ENCODE measurements at places on chromosomes 11 and 22. TPM values are rescaled to one million over a fixed set of nuclear protein-coding genes. Genes with fewer than 3 reads are reported as not detected.

DNA sequence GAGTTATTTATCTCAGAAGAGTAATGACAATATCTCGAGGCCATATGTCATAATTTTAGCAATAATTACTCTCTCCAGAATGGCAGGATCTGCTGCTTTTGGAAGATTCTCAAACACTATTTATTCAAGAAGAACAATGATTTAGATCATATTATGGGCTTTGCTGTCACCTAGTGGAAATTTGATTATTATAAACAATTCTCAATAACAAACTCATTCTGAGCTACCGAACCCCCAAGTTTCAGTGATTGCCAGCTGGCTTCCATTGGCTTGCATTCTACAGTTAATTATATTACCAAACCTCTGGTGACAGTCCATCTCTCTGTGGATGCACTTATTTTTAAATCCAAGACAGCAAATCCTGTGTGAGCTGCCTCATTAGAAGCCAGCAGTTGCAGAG, 27.9 kb upstream of the SLC36A4 start:
- H3K27ac ChIP-seq: no peak overlapping the region
- H3K36me3 ChIP-seq: no peaks in the 10 kb centered on the region
- H3K4me3 ChIP-seq: no peak overlapping the region
- DNase-seq: no peak

DNA sequence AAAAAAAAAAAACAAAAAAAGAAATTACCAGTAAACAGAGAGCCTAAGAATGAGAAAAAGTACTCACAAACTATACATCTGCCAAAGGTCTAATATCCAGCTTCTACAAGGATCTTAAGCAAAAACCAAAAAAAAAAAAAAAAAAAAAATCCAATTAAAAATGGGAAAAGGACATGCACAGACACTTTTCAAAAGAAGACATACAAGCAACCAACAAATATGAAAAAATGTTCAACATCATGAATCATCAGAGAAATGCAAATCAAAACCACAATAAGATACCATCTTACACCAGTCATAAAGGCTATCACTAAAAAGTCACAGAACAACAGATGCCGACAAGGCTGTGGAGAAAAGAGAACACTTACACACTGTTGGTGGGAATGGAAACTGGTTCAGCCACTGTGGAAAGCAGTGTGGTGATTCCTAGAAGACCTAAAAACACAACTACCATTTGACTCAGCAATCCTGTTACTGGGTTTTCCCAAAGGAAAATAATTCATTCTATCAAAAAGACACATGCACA, 18.3 kb downstream of the MS4A6A start:
- H3K27me3 ChIP-seq: peaks cover 28% of the 10 kb centered on the region
- peaks cover 10% of the 10 kb centered on the region for H3K4me1 ChIP-seq
- no peak overlapping the region for H3K4me3 ChIP-seq
- DNase-seq: peak; percentile 28
- H3K27ac ChIP-seq: no peak overlapping the region

GRCh38 chr11:19675397-19675796, 37.2 kb upstream of the NAV2 start:
- DNase-seq: no peak
- H3K27ac ChIP-seq: no peak overlapping the region
- H3K4me1 ChIP-seq: no peaks in the 10 kb centered on the region

DNA sequence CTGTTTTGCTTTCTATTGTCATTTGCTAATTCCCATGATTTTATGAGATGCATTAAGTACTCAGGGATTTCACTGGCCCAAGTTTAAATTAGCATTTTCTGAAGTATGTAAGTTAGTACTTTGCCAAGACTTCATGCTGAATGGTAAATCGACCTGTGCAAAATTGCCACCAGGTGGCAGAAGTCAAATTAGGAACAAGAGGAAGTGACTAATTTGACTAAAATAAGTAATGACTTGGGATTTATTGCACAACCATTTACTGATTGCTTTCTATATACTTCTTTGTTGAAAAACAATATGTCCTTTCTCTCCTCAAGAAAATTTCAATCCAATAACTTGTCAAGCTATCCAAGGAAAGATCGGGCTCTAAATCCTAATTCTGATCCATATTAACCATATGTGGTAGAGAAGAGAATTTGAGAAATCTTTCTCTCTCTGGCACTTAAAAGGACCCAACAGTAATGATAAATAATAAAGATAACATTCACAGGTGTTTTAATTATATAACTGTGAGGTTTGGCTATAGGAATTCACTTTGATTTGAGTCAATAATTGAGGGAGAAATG, 253.7 kb upstream of the CHORDC1 start:
- no peak overlapping the region for H3K4me3 ChIP-seq
- H3K36me3 ChIP-seq: no peaks in the 10 kb centered on the region
- no peak overlapping the region for H3K27ac ChIP-seq
- DNase-seq: peak; percentile 63

- no peak for DNase-seq
- H3K4me1 ChIP-seq: no peaks in the 10 kb centered on the region
- peaks cover 14% of the 10 kb centered on the region for H3K27me3 ChIP-seq
- no peaks in the 10 kb centered on the region for H3K36me3 ChIP-seq
- H3K4me3 ChIP-seq: no peak overlapping the region
- no peak overlapping the region for H3K27ac ChIP-seq
These were observed 79.1 kb upstream of the ALX4 start for GRCh38 chr11:44388828-44389657.

- no peak overlapping the region for H3K4me3 ChIP-seq
- peaks cover 2% of the 10 kb centered on the region for H3K27me3 ChIP-seq
- H3K36me3 ChIP-seq: no peaks in the 10 kb centered on the region
- no peaks in the 10 kb centered on the region for H3K4me1 ChIP-seq
- DNase-seq: no peak
- no peak overlapping the region for H3K27ac ChIP-seq
These were observed 68.2 kb upstream of the TIMP3 start for GRCh38 chr22:32733196-32733768.

- peak; percentile 48 for DNase-seq
- H3K4me3 ChIP-seq: peak overlapping the region; percentile 84
- H3K36me3 ChIP-seq: peaks cover 13% of the 10 kb centered on the region
- peak overlapping the region; percentile 93 for H3K27ac ChIP-seq
- H3K4me1 ChIP-seq: peaks cover 52% of the 10 kb centered on the region
- H3K27me3 ChIP-seq: no peaks in the 10 kb centered on the region
These were observed 857 bp downstream of the ARCN1 start for GRCh38 chr11:118572981-118573550.

- no peaks in the 10 kb centered on the region for H3K4me1 ChIP-seq
- H3K27ac ChIP-seq: no peak overlapping the region
- DNase-seq: no peak
- no peaks in the 10 kb centered on the region for H3K36me3 ChIP-seq
- H3K4me3 ChIP-seq: no peak overlapping the region
- no peaks in the 10 kb centered on the region for H3K27me3 ChIP-seq
These were observed 753.8 kb upstream of the TENM4 start for GRCh38 chr11:80194625-80195024.

DNA sequence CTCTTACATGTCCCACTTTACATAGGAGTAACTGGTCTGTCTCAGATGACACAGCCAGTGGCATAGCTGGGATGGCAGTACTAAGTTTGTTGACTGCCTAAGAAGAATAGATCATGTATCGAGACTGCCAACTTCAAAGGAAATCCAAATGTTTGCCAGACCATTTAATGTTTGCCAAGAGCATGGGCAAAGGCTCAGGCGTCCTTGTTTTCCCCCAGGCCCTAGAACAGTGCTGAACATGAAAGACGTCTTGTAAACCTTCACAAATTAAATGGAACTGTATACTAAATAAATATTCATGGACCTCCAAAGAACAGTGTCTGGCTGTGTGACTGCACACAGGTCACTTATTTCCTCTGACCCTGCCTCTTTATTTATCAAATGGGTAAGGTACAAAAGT, 234.7 kb upstream of the CCDC90B start:
- no peak overlapping the region for H3K4me3 ChIP-seq
- H3K27me3 ChIP-seq: peaks cover 3% of the 10 kb centered on the region
- no peak for DNase-seq
- H3K4me1 ChIP-seq: no peaks in the 10 kb centered on the region
- no peaks in the 10 kb centered on the region for H3K36me3 ChIP-seq

GRCh38 chr22:24758164-24758799, 16.2 kb downstream of the PIWIL3 start:
- no peaks in the 10 kb centered on the region for H3K27me3 ChIP-seq
- no peaks in the 10 kb centered on the region for H3K36me3 ChIP-seq
- H3K4me1 ChIP-seq: no peaks in the 10 kb centered on the region
- DNase-seq: peak; percentile 78
- H3K4me3 ChIP-seq: no peak overlapping the region

DNA sequence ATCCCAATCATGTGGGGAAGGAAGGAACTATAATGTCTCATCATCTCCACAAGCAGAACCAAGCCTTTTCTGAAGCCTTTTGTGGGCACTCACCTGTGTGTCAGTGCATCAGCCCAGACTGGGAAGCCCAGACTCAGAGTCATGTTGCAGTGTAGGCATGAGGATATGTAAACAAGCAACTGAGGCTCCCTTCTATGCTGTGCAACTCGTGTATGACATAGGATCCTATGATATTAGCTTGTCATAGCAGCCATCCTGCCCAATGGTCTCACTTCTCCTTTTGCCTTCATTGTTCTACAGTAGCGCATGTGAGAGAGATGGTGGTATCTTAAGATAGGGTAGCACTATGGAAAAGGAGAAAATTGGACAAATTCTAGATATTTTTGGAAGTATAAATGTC, 103.4 kb upstream of the OLFML1 start:
- DNase-seq: no peak
- no peak overlapping the region for H3K4me3 ChIP-seq
- H3K36me3 ChIP-seq: no peaks in the 10 kb centered on the region

GRCh38 chr22:17381192-17381913, 12.1 kb downstream of the CECR2 start:
- H3K4me1 ChIP-seq: no peaks in the 10 kb centered on the region
- DNase-seq: no peak
- H3K4me3 ChIP-seq: no peak overlapping the region

- H3K36me3 ChIP-seq: no peaks in the 10 kb centered on the region
- H3K4me3 ChIP-seq: no peak overlapping the region
These were observed 391.3 kb downstream of the JRKL start for GRCh38 chr11:96781082-96781481.

DNA sequence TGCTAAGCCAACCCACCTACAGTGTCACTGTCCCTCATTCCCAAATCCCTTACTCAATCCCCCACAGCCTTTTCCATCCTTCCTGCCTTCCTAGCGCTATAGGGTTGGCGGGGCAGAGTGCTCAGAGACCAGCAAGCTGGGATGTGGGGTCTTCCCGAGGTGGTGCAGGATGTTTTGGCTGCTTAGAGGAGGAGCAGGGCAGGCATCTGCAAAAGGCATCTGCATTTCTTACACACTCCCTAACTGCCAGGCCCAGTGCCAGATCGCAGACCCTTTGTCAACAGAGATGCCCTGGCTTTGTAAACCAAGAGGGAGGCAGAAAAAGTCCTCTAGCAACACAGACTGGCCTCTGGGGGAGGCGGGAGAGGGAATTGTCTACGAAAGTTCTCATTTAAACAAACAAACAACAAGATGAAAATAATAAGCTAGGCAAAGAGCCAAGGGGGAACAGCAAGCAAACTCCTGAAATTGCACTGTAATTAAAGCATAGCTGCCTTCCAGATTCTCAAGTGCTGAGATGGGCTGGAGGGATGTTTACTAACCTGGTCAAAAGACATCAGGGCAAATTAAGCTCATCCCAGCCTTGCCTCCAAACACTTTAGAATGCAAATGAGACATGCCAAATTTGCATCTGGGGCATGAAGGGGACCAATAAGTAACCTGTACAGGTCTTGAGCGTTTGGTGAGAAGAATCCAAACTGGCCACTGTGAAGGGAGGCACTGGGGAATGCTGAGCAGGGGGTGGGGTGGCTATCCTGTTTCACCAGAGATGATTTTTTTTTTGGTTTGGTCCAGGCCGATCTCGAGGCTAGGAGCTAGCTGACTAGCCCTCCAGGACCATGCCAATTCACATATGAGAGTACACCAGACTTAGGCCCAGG, 38.1 kb upstream of the ADA2 start:
- DNase-seq: no peak
- no peaks in the 10 kb centered on the region for H3K27me3 ChIP-seq
- H3K36me3 ChIP-seq: no peaks in the 10 kb centered on the region
- H3K4me1 ChIP-seq: peaks cover 18% of the 10 kb centered on the region

DNA sequence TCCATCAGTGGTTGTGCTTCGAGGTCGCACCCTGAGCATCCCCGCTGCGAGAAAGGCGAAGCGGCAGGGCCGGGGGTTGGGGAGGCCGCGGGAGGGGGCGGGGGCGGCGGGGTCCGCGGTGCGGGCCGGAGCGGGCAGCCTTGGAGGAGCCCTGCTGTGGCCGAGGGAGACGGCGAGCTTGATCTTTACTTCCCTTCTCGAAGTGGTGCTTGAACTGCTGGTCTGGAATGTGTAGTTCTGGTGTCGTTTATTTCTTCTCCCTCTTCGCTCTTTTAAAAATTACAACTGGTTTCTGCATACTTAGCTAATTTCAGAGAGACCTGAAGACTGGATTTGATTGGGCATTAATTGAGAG, 1.1 kb downstream of the APLP2 start:
- H3K4me3 ChIP-seq: peak overlapping the region; percentile 77
- peaks cover 7% of the 10 kb centered on the region for H3K27me3 ChIP-seq
- peak overlapping the region; percentile 46 for H3K27ac ChIP-seq
- DNase-seq: no peak
- H3K4me1 ChIP-seq: peaks cover 20% of the 10 kb centered on the region

- no peak overlapping the region for H3K4me3 ChIP-seq
- H3K4me1 ChIP-seq: peaks cover 13% of the 10 kb centered on the region
- H3K36me3 ChIP-seq: no peaks in the 10 kb centered on the region
- no peaks in the 10 kb centered on the region for H3K27me3 ChIP-seq
These were observed 28.4 kb downstream of the SHANK3 start for GRCh38 chr22:50701076-50701419.

DNA sequence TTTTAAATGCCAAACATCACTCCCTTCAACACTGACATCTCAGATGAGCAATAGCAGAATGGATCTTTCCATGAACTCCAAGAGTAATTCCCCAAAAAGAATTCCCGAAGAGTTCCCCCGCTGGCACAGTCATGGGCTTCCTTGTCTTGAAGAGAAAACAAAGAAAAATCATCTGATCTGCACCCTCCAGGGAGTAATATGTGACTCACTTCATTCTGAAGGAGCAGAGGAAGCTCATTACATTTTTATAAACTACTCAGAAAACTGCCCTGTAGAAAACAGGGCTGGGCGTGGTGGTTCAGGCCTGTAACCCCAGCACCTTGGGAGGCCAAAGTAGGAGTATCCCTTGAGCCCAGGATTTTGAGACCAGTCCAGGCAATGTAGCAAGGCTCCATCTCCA, 35.7 kb downstream of the CELSR1 start:
- H3K36me3 ChIP-seq: no peaks in the 10 kb centered on the region
- H3K4me3 ChIP-seq: no peak overlapping the region
- H3K27me3 ChIP-seq: peaks cover 10% of the 10 kb centered on the region
- no peak overlapping the region for H3K27ac ChIP-seq
- no peak for DNase-seq

- no peak for DNase-seq
- no peak overlapping the region for H3K27ac ChIP-seq
- H3K36me3 ChIP-seq: no peaks in the 10 kb centered on the region
- peaks cover 5% of the 10 kb centered on the region for H3K4me1 ChIP-seq
- peaks cover 4% of the 10 kb centered on the region for H3K27me3 ChIP-seq
These were observed 5.6 kb upstream of the TRABD start for GRCh38 chr22:50179937-50180726.

OR8D1 gene
- total RNA-seq: not detected

LYVE1 gene
- not detected for total RNA-seq

RAB3IL1 gene
- total RNA-seq: not detected

OR8B4 gene
- not detected for total RNA-seq

GAS2 gene
- 0.99 TPM for total RNA-seq

IPO7 gene
- 181 TPM for total RNA-seq

ANGPTL5 gene
- total RNA-seq: not detected

MPEG1 gene
- not detected for total RNA-seq

ABCC8 gene
- total RNA-seq: not detected

BIRC3 gene
- 108 TPM for total RNA-seq

OR5P2 gene
- total RNA-seq: not detected

GAL3ST3 gene
- total RNA-seq: 0.51 TPM

TNNI2 gene
- not detected for total RNA-seq

OR4A16 gene
- not detected for total RNA-seq
